ENCODE measurements at places on chromosomes 6 and 20.

DNA sequence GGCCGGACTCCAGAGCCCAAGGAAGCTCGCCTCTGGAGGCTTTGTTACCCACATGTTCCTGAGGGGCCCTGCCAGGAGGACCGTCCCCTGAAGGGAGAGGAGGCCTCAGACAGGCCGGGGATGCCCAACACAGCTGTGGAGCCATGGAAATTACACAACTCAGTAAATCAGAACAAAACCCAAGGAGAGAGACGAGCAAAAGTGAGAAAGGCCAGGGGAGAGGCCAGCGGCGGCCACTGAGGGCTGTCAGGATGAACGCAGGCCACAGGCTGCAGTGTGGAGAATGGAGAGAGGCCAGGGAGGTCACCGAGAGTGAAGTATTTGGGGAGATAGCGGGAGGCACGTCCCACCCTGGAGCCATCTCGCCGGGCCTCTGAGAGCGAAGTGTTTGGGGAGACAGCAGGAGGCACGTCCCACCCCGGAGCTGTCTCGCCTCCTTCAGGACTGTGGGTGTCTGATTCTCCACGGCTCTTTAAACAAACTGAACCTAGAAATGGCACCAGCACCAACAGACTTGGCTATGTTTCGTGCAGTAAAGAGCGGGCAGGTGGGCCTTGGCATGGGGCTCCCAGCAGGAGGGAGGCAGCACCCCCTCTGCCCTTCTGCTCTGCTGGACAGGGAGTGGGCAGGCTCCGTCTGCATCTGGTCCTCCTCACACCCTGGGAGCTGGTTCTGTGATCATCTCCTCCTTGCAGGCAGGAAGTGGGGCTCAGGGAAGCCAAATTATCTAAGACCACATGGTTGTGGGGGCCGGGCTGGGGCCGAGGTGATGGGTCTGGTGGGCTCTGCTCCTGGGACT, 91.0 kb downstream of the YTHDF1 start:
- DNase-seq: no peak

GRCh38 chr6:108293527-108294296, 1.1 kb upstream of the AFG1L start:
- DNase-seq: no peak

- no peak for DNase-seq
Measured at GRCh38 chr20:62254021-62254724, 15.9 kb downstream of the OSBPL2 start.

GRCh38 chr20:61331543-61331942, 79.5 kb downstream of the CDH4 start:
- DNase-seq: no peak

DNA sequence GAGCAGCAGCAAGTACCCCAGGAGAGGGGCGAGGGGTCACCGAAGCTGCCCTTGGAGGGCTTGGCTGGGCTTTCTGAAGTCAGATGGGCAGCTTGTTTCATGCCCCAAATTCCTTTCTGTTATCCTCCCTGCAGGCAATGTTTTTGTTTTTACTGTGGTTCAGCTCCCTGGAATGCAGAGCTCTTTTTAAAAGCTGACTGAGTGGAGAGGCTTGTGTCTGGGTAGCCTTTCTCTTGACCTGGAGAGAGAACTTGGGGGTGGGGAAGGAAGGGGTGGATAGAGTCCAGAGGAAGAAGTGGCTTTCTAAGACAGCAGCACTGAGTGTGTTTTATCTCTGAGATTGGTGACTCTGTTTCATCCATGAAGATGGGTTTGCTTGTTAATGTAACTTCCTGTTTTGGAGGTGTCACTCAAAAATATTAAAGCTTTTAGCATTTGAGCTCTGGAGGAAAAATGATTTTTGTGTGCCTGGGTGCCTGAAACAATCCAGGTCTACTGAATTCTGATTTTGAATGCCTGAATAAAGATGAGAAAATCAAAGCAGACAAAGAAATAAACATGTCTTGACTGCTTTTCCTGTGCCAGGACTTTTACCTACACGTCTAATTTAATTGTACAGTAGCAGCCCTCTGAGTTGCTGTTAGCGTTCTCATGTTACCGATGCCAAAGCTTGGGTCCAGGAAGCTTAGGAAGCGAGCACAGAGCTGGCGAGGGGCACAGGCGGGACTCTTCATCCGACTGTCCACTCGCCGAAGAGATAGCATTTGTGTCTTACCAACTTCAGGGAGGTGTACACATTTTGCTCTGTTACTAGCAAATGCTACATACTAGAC, 78.2 kb upstream of the EEF1E1 start:
- no peak for DNase-seq
